Stimulated activated CD4-positive, alpha-beta T cell treated with anti-CD3 and anti-CD28 coated beads, Interleukin-1b, Interleukin-23, amount 100 ng/mL, for 1 hour (primary cell): ENCODE measurements at places on chromosomes 5 and 9.

- no peak for DNase-seq
Observed at GRCh38 chr5:120550358-120550757, 86.3 kb downstream of the PRR16 start.

- DNase-seq = no peak
Observed at GRCh38 chr5:4837489-4838058, 302.6 kb upstream of the ADAMTS16 start.

DNA sequence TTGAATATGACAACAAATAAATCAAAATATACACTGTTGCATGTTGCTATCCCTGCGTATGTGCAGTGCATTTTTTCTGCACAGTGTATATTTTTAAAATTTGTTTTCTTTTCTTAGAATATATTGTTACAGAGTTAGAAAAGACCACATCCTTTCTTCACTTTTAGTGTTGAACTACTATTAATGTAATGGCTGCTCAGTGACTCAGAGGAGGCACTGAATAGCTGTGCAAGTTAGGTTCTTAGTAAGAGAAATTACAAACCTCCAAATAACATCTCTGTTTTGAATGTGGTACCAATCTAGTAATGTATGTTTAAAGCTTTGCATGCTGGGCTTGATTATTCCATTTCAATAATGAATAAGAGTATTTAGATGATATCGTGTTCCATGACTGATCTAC lies 208.9 kb upstream of the PRR16 start:
- no peak for DNase-seq

DNA sequence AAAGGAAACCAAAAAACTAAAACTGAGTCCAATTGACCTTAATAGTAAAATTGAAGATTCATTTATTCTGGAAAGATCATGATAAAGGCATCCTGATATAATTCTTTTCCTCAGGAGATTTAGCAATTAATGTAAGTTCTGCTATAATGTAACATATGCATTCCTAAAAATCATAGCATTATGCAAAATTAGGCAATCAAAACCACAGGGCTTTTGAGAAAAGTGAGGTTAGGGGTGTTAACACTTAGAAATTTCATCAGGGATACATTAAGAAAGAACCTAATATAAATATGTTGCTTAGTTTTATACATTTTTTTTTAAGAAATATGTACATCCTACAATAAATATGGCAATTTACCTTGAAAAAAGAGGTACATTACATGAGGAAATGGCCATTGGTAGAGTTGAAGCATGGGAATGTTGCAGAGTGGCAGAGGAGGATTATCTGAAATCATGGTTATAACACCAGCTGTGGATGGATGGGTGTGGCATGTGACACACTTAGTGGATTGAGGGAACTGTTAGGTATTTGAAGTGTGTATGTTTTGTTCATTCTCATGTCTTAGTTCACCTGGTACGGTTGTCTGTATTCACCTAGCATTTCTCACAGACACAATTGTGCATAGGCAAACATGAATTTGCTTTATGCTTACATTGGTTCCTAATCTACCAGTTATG lies 51.1 kb downstream of the CCNH start:
- no peak for DNase-seq

DNA sequence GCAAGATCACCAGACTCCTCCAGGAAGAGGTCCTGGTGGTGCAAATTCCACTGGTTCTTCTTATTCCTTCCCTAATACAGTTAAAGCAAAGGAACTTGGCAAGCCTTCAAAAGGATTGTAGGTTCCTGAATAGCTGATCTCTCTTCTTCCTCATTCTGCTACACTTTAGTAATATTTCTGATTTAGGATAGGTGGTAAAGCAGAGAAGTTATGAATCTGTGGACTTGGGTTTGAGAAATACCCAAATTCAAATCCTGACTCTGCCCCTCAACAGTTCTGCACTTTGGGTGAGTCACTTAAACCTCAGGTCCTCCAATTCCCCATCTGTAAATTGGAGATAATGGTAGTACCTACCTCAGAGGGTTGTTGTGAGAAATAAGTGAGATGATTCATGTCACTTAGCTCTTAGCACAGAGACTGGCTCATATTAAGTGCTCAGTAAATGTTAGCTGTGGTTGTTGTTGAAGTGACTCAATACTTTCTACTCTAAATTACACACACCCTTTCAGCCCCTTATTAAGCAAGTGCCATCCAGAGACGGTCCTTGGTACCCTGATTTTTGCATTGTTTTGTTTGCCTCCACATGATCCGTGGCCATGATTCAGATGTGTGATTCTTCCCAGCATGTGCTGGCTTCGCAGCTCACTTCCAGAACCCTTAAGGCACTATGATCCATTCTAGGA lies 5.2 kb downstream of the SH3RF2 start:
- DNase-seq = no peak

DNA sequence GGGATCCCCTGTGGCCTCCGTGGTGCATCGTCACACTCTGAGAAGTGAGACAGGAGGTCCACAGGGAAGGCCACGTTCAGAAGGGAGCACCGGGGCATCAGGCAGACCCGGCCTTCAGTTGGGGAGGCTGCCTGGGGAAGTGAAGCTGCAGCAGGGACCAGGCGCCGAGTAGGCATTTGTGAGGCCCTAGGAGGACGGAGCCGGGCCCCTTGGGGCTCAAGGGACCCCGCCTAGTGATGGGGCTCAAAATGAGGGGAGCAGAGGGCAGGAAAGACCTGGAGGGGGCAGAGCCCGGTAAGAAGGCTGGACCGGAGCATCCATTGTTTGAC lies 85.4 kb upstream of the FAM120A start:
- no peak for DNase-seq

DNA sequence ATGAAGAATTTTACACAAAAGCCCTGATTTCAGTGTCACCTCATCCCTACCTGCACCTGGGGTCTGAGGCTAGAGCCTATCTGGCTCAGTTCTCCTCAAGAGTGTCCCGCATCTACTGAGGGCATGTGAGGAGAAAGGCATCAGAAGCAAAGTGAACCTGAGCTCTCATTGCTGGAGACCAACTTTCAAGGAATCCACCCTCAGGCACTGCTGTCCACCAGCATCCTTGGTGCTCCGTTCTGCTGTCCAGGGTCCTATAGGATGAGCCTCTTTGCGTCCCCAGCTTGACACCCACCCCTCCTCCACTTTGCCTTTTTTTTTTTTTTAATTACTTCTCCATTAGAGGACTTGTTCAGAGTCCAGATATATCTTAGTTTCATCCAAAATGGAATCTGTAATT lies 49.5 kb downstream of the CAMSAP1 start:
- no peak for DNase-seq

DNA sequence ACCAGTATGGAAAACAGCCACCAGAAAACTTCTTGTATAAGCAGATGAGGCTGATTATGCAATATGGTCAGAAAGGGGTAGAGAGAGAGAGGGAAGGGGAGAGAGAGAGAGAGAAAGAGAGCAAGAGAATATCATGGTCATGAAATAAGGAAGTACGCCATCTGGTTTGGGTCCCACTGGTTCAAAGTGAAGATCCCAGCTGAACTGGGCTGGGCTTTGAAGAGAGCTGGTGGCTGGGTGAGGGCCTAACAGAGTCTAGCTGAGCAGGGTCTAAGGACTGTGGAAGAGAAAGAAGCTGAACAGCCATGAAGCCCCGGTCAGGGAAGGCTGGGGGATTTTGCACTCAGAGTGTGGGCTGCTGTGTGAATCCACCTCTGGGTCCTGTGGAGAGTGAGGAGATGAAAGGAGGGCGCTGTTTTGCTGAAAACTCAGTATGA lies 14.6 kb downstream of the TRIM14 start:
- no peak for DNase-seq

DNA sequence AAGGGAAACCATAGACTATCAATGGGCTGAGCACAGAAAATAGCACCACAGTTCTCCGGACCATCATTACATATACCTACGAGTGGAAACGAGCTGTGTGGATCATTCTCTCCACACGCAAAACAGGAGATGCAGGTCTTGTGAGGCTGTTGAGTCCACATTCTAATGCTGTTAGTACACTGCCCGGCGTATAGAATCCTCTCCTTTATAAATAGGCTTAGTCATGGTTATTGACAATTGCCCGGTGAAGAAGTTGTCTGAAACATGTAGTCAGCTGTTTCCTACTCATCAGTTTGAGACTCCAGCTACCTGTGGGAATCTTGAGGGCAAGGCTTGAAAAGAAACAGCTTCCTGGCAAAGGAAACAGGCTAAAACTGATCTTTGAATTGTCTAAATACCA lies 602.0 kb upstream of the EDIL3 start:
- DNase-seq = no peak

DNA sequence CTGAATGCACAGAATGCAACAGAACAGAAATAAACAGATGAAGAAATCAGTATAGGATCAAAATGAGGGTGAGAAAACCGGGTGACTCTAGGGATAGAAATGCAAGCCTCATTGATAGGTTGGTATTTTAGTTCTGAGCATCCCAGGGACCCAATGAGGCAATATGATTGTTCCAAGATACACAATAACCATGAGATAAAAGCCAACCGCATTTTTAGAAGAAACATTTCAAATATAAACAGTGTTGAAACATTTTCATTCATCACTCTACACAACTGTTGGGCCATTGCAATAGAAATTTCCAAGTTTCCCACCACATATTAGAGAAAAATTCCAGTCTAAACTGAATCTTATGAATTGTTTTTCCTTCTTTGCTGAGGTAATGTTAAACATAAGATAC lies 452.3 kb upstream of the PTGER4 start:
- no peak for DNase-seq

GRCh38 chr5:177306674-177307543 lies 3.3 kb downstream of the PRELID1 start:
- no peak for DNase-seq

- peak; percentile 55 for DNase-seq
Observed at GRCh38 chr5:157172403-157172802, 6.3 kb upstream of the GARIN3 start.

DNA sequence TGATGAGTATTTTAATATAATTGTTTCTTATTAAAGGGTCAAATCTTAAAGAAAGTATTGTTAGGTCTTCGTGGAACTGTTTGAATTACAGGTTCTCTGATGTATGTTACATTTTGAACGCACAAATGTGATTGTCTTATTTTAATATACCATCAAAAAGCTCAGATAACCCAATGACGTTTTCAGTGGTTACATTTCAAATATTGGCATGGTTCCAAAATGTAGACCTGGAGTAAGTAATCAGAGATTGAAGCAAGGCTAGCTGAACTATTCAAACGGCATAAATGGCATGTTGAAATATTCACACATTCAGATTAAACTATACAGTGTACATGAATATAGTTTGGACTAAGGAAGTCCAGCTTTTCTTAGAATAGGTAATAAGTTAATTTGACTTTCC lies 281.7 kb upstream of the EFNA5 start:
- no peak for DNase-seq

GRCh38 chr9:15426019-15426418 lies 3.3 kb downstream of the SNAPC3 start:
- no peak for DNase-seq

GRCh38 chr5:134609232-134609851 lies 23.3 kb downstream of the SAR1B start:
- DNase-seq = no peak

- DNase-seq = no peak
Observed at GRCh38 chr9:34378376-34379060, 1.8 kb upstream of the MYORG start.

DNA sequence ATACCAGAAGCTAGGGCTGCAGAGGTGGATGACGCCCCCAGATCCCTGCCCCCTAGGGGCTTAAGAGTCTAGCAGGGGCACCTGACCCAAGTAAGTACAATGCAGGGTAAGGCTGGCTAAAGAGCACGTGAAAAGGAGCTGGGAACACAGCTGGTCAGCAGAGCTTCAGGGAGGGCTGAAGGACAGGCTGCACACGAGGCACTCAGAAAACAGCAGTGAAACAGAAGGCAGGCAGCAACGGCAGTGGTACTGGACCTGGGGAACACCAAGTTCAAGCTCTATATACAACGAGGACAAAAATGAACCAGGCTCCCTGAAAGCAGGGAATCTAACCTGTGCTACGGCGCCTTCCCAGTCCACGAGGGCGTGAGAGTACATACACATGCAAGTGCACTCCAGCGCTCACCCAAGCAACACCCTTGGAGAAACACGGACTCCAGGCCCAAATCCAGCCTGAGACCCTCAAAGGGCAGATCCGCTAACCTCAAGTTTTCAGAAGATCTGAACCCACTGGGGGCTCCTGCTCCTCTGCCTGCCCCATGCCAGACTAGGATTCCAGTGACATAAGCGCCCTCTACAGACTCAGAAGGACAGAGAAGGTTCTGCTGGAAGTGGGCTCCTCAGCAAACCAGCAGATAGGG lies 57.4 kb downstream of the PSMB7 start:
- DNase-seq = no peak

GRCh38 chr5:124235576-124235975 lies 510.9 kb downstream of the ZNF608 start:
- no peak for DNase-seq

DNA sequence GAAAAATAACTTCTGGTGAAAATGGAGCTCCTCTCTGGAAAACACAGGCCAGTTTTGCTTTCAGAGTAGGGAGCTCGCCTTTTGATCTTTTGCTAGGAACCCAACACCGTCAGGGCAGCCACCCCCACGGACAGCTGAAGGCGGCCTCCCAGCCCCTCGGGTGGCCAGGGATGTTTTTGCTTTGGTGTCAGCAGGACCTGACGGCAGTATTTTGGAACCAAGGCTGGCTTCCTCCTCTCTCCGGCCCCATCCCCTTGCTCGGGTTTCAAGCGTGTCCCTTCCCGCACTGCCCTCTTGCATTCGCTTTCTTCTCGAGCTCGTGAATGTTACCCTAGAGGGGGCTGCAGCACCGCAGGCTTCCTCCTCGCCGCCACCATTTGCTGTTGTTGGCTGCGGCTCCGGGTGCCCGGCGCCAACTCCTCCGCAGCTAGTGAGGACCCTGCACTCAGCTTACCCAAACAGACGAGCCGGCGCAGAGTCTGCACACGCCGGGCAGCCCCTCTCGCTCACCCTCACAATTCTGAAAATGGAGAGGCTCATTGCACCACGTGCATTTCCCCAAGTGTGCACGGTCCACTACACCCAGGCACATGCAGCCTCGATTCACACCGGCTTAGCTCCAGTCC lies 35.5 kb upstream of the ADAMTSL1 start:
- no peak for DNase-seq

GRCh38 chr5:14266686-14267085 lies 123.5 kb downstream of the TRIO start:
- no peak for DNase-seq

DNA sequence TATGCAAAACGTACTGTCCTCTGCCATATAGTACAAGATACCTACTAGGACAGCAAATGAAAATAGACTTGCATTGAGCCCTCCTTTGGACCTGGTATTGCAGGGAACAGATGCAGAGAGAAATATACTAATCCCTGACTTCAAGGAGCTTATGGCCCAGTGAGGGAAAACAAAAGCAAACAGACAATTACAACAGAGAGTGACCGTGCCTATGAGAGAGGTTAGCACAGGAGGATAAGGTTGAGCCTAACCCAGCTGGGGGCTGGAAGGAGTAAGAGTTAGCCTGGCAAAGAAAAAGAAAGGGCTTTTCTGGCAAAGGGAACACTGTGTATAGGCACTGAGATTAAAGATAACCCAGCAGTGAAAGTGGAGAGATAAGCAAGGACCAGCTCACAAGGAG lies 5.5 kb downstream of the CDC26 start:
- DNase-seq = no peak

- DNase-seq = no peak
Observed at GRCh38 chr5:148255456-148255855, 13.1 kb upstream of the SPINK13 start.
